ENCODE measurements at places on chromosomes 6 and 20.

DNA sequence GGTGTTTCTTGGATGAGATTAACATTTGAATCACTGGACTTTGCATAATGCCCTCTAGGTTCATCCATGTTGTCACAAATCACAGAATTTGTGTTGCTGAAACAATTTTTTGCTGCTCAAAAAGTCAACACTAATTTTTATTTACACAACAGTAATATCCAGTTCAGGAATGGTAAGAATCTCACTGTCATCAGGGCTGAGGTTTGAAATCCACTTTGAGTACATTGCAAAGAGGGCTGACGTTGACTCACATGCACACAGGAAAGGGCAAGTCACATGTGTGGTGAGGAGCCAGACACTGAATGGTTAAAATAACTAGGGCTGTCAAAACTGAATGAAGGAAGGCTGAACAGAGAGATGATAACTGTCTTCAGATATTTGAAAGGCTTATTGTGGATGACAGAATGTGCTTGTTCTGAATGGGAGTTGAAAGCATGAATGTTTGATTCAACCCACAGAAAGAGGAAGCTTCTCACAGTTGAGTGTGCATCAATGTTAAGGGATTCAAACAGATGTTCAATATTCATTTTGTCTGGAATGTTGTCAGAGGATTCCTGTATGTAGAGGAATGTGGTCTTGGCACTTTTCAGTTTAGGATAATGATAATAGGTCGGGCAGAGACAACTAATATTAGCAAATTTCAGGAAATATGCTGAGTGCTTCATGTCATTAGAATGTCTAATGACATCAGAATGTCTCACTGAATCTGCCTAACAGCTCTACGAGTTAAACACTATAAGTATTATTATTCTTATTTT, 3.6 kb upstream of the ADGRG6 start:
- DNase-seq = no peak

- no peak for DNase-seq
Observed at GRCh38 chr20:36775196-36775595, 1.6 kb upstream of the DSN1 start.

GRCh38 chr6:113414511-113414910, 442.6 kb upstream of the MARCKS start:
- DNase-seq = no peak

DNA sequence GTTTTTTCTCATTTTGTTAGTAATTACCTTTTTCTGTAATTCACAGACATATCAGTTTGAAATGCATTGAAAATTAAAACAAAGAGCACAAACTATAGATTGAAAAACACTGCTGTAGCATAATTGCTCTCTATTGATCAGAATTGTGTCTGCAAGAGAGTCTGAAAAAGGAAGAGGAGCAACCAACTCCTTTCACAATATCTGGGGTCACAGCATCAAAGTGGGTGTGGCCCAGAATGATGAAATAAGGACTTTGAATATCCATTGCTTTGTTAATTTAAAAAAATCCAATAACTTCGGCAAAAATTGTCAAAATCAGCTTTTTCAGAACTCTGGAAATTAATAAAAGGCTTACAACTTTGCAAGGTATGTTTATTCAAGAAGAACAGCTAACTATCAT, 99.2 kb downstream of the MYLK4 start:
- DNase-seq = no peak

DNA sequence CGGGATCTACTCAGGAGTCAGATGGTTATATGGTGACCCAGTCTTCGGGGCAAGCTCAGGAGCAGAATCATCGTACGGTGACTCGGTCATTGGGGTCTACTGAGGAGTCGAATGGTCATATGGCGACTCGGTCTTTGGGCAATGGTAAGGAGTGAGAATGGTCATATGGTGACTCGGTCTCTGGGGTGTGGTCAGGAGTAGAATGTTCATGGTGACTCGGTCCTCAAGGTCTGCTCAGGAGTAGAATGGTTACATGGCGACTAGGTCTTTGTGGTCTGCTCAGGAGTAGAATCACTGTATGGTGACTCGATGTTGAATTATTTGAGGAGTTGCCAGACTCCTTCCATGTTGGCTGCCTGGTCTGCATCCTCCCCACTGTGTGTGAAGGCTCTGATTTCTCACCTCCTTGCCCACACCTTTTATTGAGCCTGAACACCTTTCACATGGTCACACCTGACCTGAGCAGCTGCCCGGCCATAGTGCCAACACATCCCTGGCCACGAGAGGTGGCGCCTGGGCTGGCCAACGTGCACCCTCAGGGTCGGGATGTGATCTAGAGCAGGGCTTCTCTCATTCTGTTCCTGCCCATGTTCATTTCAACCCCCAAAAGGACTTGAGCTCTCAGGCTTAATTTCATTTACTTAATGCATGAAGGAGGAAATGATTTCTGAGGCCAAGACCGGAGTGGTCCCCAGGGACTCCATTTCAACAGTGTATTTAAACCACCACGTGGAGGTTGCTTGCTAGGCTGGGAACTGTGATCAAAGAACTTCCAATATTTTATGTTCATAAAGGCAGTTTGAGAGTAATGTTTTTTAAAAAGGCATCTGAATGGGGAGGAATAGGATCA, 119.5 kb downstream of the PHACTR3 start:
- no peak for DNase-seq

DNA sequence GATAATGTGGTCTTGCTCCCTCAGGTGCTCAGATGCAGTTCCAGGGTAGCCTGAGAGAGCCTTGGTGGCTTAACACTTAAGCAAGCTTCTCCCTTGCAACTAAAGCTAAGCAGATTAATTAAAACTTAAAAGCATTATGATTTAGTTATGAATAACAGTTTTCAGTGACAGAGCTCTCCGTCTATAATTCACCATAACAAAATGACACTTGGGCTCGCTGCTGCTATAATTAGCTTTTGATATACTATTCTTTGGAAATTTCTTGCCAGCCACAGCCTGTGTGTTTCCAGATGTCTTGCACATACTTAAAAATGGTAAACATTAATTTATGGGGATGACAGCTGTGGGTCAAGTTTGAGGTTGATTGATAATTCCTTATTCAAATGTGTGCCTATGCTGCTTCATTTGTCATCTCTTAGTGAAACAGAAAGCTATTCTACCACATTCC, 380.5 kb downstream of the TFAP2B start:
- DNase-seq = no peak

GRCh38 chr20:23868321-23868720, 11.2 kb downstream of the CST5 start:
- no peak for DNase-seq

- no peak for DNase-seq
Observed at GRCh38 chr20:48886194-48886593, 35.3 kb upstream of the ARFGEF2 start.

DNA sequence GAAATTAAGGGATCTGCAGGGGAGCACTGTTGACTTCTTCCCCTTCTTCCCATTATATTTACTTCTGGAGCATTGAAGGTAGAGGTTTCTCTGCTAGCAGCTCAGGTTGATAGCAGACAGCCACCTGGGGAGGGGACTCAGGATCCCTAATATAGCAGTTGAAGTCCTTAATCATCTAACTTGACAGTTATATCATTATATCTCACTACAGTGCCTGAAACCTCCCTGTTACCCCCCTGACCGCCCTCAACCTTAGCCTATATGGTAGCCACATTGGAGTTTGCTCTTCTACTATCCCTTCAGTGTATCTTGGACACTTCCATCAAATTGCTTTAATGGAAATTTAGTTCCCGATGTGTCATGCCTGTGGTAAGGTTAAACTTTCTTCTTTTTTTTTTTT, 7.0 kb downstream of the RALGAPB start:
- DNase-seq = no peak

- DNase-seq = no peak
Observed at GRCh38 chr20:44054849-44055248, 132.1 kb downstream of the JPH2 start.

DNA sequence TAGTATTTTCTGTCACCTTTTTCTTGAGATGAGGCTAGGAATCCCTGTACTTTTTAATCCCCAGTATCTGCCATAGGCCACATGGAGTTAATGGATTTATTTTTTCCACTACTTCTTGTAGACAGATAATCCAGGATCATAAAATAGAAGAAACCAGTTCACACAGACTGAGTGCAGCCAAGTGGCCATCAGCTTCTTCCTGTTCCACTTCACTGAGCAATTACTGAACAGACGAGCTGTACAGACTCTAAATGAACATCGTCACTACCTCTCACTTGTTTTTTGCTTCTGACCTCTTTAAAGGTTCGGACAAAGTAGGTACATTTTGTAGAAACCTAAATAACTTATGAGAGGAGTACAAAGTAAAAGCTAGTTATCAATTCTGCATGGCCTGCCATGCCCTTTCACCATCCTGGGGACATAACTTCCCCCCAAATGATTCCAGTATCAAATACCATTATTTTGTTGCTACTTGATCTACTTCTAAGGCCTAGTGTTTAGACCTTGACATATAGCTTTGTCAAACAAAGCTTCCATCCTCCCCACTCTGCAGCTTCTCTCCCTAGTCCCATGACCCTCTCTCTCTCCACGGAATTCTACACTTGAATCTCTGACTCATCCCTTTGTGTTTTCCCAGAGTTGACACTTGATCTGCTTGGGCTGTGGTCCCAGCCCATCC, 34.4 kb upstream of the ARHGAP18 start:
- peak; percentile 7 for DNase-seq

- DNase-seq = no peak
Observed at GRCh38 chr20:51562027-51562331, 19.5 kb upstream of the NFATC2 start.

GRCh38 chr6:164791498-164791897, 517.9 kb downstream of the C6orf118 start:
- no peak for DNase-seq

DNA sequence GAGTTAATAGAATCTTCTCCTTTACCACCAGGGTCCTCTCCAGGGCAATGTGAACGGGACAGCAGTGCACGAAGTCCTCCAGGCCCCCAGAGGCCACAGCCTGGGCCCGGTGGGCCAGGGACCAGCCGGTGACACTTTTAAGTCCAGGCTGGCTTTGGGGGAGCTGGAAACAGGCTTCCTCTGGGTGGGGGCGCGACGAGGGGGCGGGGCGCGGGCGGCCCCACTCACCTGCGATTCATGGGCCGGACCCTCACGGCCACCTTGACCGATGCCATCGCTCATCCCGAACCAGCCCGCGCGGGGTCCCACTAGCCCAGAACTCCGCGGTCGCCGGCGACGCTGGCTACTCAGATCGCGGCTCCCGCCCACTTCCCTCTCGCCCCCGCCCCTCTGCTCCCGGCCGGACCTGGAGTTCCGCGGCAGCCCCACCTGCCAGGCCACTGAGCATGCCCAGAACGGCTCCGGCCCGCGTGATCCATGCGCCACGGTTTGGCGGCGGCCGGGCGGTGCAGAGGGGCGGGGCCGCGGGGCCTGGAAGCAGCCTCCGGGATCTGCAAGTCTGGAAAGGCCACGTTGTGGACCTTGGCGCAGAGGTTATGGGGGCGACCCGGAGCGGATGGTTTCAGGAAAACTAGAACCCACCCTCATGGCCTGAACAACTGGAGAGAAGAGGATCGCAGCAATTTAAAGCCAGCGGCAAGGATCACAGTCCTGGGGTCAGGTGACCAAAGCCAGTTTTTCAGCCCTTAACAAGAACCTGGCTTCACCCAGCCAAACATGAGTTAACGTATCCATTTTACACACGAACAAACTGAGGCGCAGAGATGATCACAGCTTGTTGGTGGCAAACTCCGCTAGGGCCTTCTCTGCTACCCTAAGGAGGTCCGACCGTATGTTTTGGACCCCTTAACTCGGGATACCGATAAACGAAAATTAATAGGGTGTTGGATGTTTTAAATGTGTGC, at the start of gene KIF16B:
KIF16B (minus strand) TSS at position 448 of the 965 bp plus-strand sequence; CDS start at position 275, 173 bp downstream.
- peak; percentile 86 for DNase-seq

GRCh38 chr6:127173156-127173940, 54.9 kb downstream of the RSPO3 start:
- no peak for DNase-seq

DNA sequence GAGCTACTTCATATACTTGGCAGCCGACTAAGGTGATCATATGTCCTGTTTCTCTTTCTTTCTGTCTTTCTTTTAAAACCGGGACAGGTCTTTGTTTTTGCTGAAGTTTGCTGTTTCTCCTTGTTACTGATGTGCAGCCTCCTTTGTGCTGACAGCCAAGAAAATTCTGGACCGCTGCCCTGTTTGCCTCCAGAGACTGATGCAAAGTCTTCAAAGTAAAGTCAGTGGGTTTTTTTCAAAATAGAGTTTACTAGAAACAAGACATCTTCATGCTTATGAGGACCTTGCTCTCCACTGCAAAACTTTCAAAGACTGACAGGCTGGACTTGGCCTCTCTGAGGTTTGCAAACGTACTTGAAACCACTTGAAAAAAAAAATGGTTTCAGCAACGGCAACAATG, 510.5 kb upstream of the MAP3K7 start:
- no peak for DNase-seq

- DNase-seq = no peak
Observed at GRCh38 chr6:136887953-136888352, 34.1 kb upstream of the SLC35D3 start.

DNA sequence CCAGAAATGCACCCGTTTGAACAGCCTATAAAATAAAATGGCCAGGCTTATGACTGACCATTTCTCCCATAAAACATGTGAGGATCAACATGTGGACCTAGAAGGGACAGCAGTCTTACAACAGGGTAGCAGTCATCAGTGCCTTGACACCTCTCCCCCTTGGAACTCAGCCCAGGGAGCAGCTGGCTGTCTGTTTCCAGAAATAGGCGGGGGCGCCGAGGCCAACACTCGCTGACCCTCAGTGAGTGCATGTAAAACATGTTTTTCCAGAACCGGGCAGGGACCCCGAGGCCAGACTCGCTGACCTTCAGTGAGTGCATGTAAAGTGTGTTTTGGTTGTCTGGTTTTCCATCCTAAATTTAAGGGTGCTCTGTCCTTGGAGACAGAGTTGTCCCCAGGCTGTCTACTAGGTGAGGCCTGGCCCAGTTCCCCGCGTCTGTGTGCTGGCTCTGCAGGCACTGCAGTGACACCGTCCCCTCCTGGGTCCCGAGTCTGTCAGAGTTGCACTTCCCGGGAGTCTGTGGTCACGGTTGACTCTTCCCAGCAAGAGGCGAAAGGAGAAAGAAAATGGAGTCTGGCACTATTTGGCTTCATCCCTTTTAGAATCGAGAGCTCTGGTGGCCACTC, 19.8 kb upstream of the ADRM1 start:
- DNase-seq = no peak

DNA sequence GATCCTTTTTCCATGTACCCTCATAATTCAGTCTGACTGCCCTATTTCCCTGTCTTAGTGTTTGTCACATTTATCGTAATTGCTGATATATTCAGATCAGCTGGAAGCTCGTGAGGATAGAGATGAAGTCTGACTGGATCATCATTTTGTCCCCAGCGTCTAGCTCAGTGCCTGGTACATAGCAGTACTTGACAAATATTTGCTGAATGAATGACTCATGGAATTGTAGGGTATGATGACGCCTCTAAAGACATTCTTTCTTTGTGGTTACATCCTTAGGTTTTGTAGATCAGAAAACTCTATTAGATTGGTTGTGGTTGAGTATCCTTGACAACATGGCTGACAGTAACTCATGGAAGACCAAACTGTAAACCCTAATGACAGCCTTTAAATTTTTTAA, 68.9 kb downstream of the MTHFD1L start:
- DNase-seq = no peak

Data from NCI-H2227 treated with DMSO at 0.1 percent for 48 hours (cell line).